ENCODE measurements at places on chromosomes 6 and 20. TPM values are rescaled to one million over a fixed set of nuclear protein-coding genes. Genes with fewer than 3 reads are reported as not detected.

The WFDC12 gene
- total RNA-seq, result not detected

GRCh38 chr6:127404133-127404532, 55.1 kb downstream of the KIAA0408 start:
- no peak for DNase-seq

- no peak for DNase-seq
Measured at GRCh38 chr20:37398750-37399621, 53.0 kb downstream of the SRC start.

The VSTM2L gene
- 17.7 TPM for total RNA-seq

The FRK gene
- 0.77 TPM for total RNA-seq

DNA sequence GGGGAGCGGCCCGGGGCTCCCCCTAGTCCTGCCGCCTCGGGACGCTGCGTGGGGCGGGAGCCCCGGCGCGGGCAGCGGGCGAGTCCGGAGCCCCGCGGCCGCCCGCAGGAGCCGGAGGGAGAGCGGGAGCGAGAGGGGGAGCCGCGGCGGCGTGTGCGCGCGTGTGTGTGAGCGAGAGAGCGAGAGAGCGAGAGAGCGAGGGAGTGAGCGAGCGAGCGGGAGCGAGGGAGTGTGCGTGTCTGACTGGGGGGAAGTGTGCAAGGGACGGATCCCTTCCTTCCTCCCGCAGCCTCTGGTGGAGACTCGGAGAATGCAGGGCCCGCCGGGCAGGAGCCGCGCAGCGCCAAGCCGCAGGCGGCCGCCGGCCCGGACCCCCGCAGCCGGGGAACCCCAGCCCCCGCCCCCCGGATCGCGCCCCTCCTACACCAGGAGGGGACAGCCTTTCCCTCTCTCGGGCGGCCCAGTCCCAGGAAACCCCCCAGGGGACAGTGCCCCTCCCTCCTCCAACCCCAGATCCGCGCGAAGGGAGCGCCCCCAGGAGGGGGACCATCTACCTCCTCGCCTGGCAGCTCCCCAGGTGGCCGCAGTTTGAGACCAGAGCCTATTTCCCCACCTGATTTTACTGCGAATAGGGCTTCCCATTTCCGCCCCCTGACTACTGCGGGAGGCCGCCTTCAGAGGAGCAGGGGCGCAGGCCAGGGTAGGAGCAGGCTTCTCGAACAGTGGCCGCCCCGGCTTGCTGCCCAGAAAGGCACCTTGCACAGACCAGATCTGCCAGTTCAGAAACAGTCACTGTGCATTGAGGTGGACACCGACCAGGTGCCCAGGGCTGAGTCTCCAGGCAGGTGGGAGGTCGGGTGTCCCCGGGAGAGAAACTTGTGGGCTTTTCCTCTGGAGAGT, at the start of gene CDH22:
Gene CDH22 (minus strand): TSS at position 241 of the 900 bp plus-strand sequence. CDS start 57,204 bp downstream, outside the sequence.
- peak; percentile 18 for DNase-seq

The TCP1 gene
- total RNA-seq, result 238 TPM

The DPPA5 gene
- not detected for total RNA-seq

GRCh38 chr6:119653329-119653728, 303.8 kb upstream of the MAN1A1 start:
- DNase-seq, result no peak

Measured in astrocyte (in vitro differentiated cells and primary cell).